Non-pigmented ciliary epithelial cell (primary cell): ENCODE measurements at places on chromosomes 4 and X.

DNA sequence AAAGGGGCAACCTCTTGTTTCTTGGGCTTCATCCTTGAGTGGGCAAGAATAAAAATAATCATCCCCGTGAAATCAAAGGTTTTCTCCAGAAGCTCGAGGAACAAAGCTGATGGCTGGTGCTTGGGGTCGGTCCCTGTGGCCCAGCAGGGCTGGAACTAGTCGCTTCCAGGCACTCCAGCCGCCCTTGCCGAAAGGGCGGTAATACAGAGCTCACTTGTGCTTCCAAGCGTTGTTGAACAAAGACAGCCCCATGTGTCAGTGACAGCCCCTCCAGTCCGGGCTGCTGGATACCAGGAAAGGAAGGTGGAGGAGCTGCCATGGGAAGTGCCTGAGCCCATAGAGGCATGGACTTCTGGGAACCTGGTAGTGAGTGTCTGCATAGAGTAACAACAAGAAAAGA is 5.2 kb downstream of the HELT start:
- no peak for DNase-seq

DNA sequence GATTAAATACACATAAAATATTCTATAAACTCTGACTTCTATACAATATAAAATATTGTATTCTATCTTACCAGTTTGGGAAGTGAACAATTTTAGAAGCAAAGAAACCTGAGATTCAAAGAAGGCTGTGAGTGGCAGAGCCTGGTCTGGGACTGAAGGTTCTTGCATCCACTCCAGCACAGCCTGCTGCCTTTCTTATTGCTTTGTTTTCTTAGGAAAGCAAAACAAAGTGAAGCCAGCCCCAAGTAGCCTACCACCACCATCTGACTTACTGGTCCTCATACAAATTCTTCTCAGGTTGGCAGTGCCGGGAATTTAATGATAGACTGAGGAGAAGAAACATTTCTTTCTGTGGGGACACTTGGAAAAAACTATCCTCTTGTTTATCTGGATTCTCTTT is 129.7 kb upstream of the SMAD1 start:
- no peak for DNase-seq

DNA sequence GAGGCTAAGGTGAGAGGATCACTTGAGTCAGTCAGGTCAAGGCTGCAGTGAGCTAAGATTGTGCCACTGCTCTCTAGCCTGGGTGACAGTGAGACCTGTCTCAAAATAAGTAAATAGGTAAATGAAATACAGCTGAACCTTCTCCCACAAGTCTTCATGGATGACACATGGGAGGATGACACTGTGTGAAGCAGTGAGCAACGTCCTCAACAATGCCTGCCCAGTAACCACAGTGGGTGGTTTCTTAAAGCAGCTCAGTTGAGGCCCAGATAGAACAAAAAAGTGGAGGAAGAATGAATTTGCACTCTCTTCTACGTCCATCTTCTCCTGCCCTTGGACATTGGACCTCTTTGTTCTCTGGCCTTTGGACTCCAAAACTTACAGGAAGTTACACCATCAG is 52.7 kb downstream of the MSX1 start:
- DNase-seq = no peak

DNA sequence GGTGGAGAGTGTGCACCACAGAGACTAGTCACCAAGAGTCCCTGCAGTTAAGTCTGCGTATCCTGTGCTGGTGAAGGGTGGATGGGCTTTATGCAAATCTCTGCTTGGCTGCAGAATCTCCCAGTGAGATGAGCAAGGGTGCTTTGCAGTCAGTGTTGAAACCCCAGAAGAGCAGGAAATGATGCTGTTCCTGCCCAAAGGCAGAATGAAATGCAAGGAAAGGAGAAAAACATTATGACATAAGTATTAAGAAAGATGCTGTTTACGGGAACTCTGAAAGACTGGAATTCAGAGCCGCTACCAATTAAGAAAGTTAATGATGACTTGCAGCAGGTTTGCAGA is 25.4 kb upstream of the ACSL1 start:
- DNase-seq = no peak

DNA sequence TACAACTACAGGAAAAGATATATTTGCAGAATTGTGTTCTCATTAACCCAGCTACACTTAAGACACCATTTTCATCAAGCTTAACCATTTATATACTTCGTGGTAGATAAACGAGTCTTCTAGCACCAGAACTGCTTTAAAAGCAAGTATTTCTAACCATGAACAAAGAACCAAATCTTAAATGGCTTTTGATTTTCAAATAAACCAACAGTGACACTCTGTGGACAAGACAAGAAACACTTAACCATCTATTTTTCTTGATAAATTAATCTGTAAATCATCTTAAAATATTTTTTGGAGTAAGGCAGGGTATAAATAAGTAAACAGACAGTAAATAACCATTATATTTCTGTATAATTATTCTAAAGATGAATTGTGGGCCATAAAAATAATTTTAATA is 10.2 kb downstream of the BEND2 start:
- no peak for DNase-seq

GRCh38 chrX:41722816-41723618 is 964 bp upstream of the GPR82 start:
- DNase-seq = no peak

- no peak for DNase-seq
Observed at GRCh38 chr4:128298852-128299251, 11.2 kb upstream of the PGRMC2 start.

DNA sequence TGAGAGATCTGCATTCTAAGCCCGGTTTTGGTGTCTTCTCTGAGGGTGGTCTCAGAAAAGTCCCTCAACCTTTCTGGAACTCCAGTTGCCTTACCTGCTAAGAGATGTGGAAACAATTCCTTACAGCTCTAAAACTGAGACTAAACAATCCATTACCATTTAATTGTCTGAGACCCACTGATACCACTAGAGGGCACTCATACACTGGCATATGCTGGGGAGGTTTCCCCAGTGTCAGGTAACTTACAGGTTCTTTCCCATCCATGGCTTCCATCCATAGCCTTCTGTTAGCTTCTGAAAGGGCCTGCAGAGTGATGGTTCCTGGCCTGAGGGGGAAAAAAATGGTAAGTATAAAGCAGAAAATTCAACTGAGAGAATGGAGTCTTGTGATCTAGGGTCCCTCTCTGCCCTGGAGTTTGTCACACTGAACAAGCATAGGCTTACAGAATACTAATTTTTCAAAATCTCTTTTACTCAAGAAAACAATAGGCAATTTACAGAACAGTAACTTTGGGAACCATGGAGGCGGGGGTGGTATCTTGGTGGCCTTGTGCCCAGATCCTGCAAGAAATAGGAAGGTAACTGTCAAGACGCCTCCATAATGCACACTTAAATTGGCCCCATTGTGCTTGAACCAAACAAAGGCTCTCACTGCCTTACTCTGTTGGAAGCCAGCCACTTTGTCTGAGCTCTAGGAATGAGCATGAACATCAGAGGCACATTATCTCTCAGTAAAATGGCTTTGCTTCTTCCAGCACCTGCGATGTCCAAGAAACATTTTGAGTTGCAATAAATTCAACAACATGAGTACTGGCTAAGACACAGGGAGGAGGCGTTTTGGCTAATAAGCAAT is 236.1 kb downstream of the OPHN1 start:
- no peak for DNase-seq

DNA sequence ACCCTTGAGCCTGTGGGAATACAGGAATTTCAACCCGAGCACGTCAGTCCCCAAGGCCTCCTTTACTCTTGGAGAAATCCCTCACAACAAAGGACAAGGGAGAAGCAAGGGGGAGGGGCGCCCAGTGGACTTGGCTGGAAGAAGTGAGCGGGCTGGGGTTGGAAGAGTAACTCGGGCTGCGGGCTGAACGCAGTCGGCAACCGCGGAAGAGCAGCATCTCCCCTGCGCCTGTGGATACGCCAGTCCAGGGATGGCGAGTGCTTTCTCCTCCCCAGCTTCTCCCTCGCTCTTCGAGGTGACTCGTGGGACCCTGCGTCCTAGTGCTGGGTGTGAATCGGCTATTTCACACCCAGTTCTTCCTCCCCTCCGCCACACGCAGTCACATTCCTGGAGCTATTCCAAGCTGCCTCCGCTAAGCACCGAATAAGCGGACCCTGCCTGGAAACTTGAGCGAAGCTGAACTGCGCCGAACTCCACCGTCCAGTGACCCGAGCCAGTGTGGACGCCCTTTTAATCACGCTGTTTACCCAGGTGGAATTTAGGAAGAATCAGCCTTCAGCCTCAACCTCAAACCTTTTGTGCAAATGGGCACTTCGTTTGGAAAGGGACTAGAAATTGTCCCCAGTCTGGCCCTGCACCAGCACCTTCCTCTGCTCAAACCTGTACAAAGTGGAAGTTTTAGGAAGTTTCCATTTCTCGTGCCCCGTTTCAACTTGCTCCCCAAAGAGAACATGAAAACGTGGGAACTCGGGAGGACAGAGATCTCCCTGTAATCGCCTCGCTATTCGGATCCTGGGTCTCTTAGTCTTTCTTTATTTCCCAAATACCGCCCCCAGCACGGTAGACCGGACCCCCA is 64.3 kb upstream of the WDR17 start:
- no peak for DNase-seq

GRCh38 chr4:173005912-173006633 is 162.5 kb upstream of the GALNT7 start:
- no peak for DNase-seq

GRCh38 chr4:26074712-26075430 is 160.9 kb downstream of the SMIM20 start:
- DNase-seq = no peak

DNA sequence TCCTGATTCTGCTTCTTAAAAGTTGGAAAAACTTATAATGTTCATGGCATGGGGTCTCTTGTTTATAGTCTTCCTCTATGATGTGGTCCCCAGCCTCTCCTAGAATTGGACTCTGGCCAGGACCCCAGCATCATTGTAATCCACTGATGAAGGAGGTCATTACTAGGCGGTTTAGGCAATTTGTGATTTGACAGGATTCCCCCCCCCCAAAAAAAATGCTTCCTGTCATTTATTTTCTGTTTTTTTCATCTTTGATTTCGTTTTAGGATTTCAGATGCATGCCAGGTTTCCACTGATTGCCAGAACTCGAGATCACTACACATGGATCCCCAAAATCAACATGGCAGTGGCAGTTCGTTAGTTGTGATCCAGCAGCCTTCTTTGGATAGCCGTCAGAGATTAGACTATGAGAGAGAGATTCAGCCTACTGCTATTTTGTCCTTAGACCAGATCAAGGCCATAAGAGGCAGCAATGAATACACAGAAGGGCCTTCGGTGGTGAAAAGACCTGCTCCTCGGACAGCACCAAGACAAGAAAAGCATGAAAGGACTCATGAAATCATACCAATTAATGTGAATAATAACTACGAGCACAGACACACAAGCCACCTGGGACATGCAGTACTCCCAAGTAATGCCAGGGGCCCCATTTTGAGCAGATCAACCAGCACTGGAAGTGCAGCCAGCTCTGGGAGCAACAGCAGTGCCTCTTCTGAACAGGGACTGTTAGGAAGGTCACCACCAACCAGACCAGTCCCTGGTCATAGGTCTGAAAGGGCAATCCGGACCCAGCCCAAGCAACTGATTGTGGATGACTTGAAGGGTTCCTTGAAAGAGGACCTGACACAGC is 4.9 kb downstream of the SPRY1 start:
- DNase-seq = no peak

DNA sequence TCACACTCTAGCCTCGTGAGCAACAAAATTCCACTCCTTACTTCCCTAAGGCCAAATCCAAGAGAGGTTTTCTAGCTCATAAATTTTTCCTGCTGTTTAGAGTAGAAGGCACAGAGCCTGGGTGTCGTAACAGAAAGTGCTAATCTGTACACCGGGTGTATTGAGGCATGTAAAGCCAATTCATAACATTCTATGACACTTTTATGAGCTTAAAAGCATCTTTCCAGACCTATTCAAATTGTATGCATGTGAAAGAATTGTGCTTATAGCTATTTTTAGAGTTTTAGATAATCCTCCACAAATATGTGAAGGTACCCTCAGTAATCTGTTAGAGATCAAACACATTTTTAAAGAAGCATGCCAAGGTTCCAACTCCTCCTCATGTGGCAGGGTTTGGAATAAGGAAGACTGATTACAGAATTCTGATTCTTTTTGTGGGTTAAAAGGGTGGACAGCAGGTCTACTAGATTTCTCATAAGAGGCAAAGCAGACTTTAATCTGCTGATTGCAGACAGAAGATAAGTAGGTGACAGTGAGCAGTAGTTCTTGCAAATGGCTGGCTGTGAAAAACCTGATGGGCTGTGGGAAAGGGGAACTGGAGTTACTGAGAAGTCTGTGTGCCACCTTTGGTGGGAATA is 25.5 kb upstream of the LRCH2 start:
- no peak for DNase-seq

DNA sequence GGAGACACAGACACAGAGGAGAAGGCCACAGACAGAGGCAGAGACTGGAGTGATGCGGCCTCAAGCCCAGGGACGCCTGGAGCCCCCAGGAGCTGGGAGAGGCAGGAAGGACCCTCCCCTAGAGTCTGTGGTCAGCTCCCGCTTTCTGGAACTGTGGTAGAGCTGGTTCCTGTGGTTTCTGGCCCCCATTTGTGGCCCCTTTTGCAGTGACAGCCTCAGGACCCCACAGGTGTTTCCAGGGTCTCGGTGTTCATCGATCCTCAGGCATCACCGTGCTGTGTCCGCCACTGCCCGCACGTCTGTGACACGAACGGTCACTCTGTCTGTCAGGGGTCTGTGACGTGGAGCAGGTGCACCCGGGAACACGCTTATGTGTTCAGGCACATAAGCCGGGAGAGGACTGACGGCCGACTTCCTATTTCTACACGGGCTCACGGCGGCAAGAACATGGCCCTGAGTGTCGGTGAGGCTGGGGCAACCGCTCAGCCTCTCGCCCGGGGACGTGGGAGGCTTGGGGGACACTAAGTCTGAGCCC is 7.9 kb downstream of the GTPBP6 start:
- no peak for DNase-seq
